ENCODE measurements at places on chromosomes 2 and 18. TPM values are rescaled to one million over a fixed set of nuclear protein-coding genes. Genes with fewer than 3 reads are reported as not detected.

ACVR1C gene
- total RNA-seq, result 0.39 TPM

GRCh38 chr18:30775629-30776028 lies 266.9 kb downstream of the DSC3 start:
- no peak for DNase-seq

NCK2 gene
- 71.6 TPM for total RNA-seq

DNA sequence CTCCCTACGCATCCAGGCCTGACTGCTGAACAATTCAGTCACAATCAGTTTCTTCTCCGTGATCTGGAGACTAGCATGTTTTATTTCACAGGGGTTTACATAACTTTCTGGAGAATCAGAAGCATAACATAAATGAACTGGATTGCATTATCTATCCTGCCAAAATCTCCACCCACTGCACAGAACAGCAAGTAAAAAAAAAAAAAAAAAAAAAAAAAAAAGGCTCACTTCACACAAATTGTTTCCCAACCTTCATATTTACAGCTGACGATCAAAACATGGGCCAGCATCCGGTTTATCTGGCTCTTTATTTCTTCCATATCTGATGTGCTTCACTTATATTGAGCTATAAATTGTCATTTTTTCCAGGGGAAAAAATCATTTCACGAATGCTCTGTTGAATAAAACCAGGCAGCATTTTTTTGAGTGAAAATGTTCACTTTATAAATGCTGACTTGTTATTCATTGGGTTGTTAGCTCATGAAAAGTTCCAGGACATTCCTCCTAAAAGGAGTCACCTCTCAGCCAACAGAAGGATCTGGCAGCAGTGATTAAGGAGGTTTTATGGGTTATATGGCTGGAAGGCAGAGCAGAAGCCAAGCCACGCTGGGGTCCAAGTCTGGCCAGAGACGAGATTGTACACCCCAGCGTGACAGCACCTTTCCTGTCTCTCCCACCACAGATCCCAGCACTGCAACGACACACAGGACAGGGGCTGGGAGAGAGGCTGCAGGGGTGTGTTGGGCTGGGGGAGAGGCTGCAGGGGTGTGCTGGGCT lies 51.2 kb upstream of the GLI2 start:
- no peak overlapping the region for H3K27ac ChIP-seq
- H3K4me1 ChIP-seq, result peaks cover 3% of the 10 kb centered on the region
- no peaks in the 10 kb centered on the region for H3K36me3 ChIP-seq
- peaks cover 2% of the 10 kb centered on the region for H3K27me3 ChIP-seq
- no peak overlapping the region for H3K4me3 ChIP-seq

B4GALT6 gene
- 1.7 TPM for total RNA-seq

GPR75 gene
- 5.8 TPM for total RNA-seq

ARL5A gene
- total RNA-seq, result 54.1 TPM

GRCh38 chr2:222753251-222753824 lies 81.9 kb downstream of the MOGAT1 start:
- no peaks in the 10 kb centered on the region for H3K36me3 ChIP-seq
- no peak overlapping the region for H3K27ac ChIP-seq
- H3K4me3 ChIP-seq, result no peak overlapping the region
- no peaks in the 10 kb centered on the region for H3K4me1 ChIP-seq
- H3K27me3 ChIP-seq, result no peaks in the 10 kb centered on the region

ADRA2B gene
- 0.27 TPM for total RNA-seq

SERPINB3 gene
- not detected for total RNA-seq

DNA sequence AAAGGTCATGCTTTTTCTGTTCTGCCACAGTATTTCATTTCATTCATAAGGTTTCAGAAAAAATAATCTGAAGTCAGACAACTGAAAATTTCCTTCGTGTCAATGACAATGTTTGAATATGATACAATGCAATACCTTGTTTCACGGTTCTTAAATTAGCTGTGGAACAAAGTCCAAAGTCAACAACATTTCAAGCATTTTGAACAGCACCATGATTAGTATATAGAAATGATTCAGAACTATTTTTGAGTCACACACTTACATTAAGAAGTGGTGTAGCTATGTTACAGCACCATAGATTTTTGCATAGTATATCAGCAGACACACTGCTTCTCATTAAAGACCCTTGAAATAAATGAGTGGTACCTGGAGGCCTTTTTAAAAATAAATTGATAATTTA lies 178.3 kb upstream of the DSEL start:
- H3K4me1 ChIP-seq, result no peaks in the 10 kb centered on the region
- H3K36me3 ChIP-seq, result no peaks in the 10 kb centered on the region
- no peak overlapping the region for H3K27ac ChIP-seq
- H3K4me3 ChIP-seq, result no peak overlapping the region
- no peaks in the 10 kb centered on the region for H3K27me3 ChIP-seq
- DNase-seq, result no peak

DNA sequence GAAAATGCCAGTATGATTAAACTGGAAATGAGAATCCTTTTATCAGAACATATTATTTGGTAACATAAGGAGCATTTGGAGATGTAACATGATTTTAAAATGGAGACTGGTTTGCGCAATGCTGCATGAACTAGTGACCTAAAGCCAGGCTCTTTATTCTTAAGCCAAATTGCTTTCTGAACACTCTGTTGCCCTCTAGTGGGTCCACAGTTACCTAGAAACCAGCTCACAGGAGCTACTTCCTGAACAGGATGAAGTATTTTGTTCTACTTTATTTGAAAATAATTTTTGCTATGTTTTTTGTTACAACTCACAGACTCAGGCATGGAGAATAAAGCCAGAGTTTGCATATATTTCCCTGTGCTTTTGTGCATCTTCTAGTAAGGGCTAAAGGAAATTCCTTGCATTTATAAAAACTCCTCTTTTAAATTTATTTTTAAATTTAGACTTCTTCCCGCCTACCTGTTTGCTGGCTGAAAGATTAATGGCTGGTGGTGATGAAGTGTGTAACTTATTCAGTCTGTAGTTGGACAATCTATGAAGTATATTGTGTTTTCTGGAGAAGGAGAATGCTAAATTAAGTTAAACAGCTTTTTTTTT lies 146.7 kb downstream of the PARD3B start:
- H3K27ac ChIP-seq, result no peak overlapping the region
- no peak for DNase-seq
- no peak overlapping the region for H3K4me3 ChIP-seq
- no peaks in the 10 kb centered on the region for H3K27me3 ChIP-seq
- no peaks in the 10 kb centered on the region for H3K36me3 ChIP-seq

- no peak for DNase-seq
- no peaks in the 10 kb centered on the region for H3K27me3 ChIP-seq
- H3K27ac ChIP-seq, result no peak overlapping the region
- no peaks in the 10 kb centered on the region for H3K36me3 ChIP-seq
Observed at GRCh38 chr2:72204156-72204785, 56.6 kb upstream of the CYP26B1 start.

DNA sequence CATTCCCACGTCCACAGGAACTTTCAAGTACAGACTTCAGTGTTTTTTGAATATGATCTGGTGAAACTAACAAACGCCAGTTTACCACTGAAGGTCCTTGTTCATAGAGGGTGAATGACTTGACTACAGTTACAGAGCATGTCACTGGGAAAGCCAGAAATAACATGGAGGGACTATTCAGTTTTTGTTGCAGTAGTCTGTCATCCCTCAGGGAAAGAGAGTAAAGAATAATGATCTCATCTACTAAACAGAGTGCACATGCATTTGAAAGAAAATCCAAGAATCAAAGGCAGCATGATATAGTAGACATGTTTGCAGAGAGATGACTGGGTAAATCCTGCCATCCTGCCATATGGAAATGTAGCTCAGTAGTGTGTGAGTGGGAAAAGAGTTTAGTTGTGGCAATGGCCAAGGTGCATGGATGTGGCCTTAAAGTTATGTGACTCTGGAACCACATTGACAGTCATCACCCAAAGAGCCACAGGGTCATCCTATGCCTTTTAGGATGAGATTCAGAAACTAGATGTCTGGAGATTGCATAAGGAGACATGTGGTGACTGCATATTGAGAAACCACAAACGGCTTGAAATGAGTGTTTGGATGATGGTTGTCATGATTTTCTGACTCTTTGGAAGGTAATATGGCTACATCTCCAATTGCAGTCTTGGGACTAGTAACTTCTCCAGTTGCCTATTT lies 125.3 kb upstream of the ZEB2 start:
- no peak for DNase-seq
- no peaks in the 10 kb centered on the region for H3K36me3 ChIP-seq
- peaks cover 9% of the 10 kb centered on the region for H3K4me1 ChIP-seq
- H3K27me3 ChIP-seq, result no peaks in the 10 kb centered on the region
- H3K27ac ChIP-seq, result no peak overlapping the region
- H3K4me3 ChIP-seq, result no peak overlapping the region

GRCh38 chr18:12290086-12290485 lies 18.0 kb upstream of the TUBB6 start:
- H3K36me3 ChIP-seq, result no peaks in the 10 kb centered on the region
- no peak for DNase-seq
- no peak overlapping the region for H3K27ac ChIP-seq
- H3K27me3 ChIP-seq, result peaks cover 6% of the 10 kb centered on the region
- peaks cover 14% of the 10 kb centered on the region for H3K4me1 ChIP-seq
- no peak overlapping the region for H3K4me3 ChIP-seq

DNA sequence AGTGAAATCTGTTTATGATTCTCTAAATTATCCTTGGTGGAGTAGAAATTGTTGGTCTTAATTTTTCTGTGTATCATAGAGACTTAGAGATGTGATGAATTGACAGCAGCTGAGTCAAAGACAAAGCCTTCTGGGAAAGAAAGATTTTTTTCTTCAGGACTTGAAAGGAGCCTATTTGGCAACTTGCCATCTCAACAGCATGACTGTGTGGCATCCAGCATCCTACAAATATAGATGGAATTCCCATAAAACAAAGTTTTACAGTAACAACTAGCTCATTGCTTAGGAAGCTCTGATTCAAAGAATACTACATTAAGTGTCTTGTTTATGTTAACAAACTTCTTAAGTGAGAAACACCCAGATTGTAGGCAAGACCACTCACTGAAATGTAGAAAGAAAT lies 79.2 kb upstream of the SETBP1 start:
- no peak for DNase-seq
- no peak overlapping the region for H3K4me3 ChIP-seq
- H3K27ac ChIP-seq, result no peak overlapping the region
- H3K4me1 ChIP-seq, result peaks cover 13% of the 10 kb centered on the region

HSBP1L1 gene
- total RNA-seq, result 7.2 TPM

RAMP1 gene
- 12.4 TPM for total RNA-seq

DNA sequence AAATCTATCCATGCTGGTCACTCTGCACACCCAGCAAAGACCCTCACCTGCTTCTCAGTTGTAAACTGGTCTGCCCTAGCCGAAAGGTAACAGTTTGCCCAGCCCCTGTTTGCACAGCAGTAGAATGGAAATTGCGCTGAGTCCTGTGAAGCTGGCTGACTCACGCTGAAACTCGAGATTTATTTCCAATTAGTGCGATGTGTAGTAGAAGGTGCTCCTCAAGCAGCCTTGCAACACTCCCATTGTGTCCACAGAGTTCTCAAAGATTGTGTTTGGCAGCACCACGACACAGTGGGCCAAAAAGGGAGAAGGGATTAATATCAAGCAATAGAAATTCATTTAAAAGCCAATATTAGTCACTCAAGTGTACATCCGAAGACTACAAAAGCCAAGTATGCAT lies 21.7 kb upstream of the APCDD1 start:
- no peak for DNase-seq
- no peaks in the 10 kb centered on the region for H3K27me3 ChIP-seq
- H3K36me3 ChIP-seq, result no peaks in the 10 kb centered on the region
- no peak overlapping the region for H3K27ac ChIP-seq

GRCh38 chr18:75538727-75539126 lies 111.2 kb upstream of the SMIM21 start:
- no peak for DNase-seq
- H3K27me3 ChIP-seq, result no peaks in the 10 kb centered on the region
- no peaks in the 10 kb centered on the region for H3K4me1 ChIP-seq
- no peaks in the 10 kb centered on the region for H3K36me3 ChIP-seq
- no peak overlapping the region for H3K27ac ChIP-seq

ST8SIA5 gene
- not detected for total RNA-seq

DNA sequence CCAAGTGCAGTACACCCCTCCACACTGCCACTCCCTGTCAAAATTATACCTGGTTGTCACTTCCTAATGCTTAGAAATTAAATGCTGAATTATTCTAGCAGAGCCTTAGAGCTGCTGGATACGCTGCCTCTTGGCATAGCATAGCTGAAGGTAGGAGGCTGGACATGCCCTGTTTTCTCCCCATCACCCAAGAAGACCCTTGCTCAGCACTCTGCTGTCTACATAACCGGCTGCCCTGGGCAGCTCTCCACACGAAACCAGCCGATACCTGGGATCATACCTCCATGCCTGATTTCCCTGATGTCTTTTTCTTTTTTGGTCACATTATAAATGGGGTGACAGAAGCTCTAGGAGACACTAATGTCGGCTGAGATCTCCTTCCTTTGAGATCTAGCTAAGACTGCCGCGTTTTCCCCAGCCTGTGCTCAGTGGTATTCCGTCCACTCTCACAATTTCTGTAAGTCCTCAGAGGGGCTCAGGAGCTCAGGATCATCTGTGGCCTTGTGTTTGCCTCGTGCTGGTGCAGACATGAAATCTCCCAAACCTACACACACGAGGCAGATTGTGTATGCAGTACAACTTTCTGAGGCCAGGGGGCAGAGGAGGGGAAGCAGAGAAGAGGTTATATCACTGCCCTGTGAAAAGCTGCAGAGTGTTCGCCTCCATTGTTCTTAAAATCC lies 13.5 kb upstream of the ZAP70 start:
- no peak overlapping the region for H3K4me3 ChIP-seq
- H3K27me3 ChIP-seq, result no peaks in the 10 kb centered on the region
- H3K4me1 ChIP-seq, result peaks cover 3% of the 10 kb centered on the region
- no peak overlapping the region for H3K27ac ChIP-seq
- peak; percentile 65 for DNase-seq
- no peaks in the 10 kb centered on the region for H3K36me3 ChIP-seq

DNA sequence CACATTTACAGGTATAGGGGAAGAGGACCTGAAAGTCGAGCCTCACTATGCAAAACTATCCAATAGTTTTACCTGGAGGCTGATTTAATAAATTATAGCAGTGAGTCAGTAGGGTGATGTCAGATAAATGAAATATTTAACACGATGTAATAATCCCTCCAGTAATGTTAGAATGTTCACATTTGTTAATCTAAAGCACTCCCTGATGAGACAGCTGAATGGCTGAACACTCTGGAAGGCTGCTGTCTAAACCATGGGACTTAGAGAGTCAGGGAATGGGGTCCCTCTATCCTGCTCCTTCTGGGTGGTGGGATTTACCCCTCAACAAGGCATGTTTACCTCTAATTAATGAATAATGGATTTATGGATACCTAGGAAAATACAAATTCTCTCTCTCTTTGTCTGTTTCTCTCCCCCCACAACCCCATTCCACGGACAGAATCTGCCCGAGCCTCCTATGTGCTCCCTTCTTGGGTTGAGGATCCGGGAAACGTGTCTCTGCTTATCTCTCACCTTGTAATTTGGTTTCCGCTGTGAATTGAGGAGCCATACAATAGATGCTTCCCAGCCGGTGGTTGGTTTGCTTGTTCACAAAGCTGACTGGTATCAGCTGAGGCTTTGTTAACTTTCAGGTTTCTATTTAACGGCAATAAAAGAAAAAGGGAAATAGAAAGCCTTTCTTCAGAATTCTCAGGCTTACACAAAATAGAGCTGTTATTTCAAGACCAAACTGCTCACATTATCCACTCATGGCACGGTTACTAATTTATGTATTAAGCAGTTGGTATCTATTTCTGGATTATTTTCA lies 25.9 kb downstream of the LRRC30 start:
- no peaks in the 10 kb centered on the region for H3K4me1 ChIP-seq
- no peak for DNase-seq
- H3K27ac ChIP-seq, result no peak overlapping the region
- H3K27me3 ChIP-seq, result no peaks in the 10 kb centered on the region
- no peak overlapping the region for H3K4me3 ChIP-seq

CFAP65 gene
- total RNA-seq, result not detected

ZC3H8 gene
- total RNA-seq, result 27.2 TPM

All from B cell (primary cell).